ENCODE measurements at places on chromosomes 13 and 19.

- no peak for DNase-seq
These were observed 29.5 kb downstream of the LTBP4 start for GRCh38 chr19:40630571-40631160.

DNA sequence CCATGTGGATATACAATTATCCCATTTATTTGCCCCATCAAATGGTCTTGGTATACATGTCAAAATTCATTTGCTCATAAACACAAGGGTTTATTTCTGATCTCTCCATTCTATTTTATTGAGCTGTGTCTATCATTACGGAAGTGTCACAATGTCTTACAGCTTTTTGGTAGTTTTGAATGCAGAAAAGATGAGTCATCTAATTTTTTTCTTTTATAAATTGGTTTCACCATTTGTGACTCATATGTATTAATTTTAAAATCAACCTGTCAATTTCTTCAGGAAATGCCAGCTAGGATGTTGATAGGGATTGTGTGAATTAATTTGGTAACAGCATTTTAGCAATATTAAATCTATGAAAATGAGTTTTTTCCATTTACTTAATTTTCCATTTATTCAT, 2549.4 kb downstream of the PCDH9 start:
- DNase-seq: no peak

- peak; percentile 21 for DNase-seq
These were observed 607 bp upstream of the SYNE4 start for GRCh38 chr19:36009220-36009619.

GRCh38 chr13:79197933-79198332, 208.1 kb downstream of the RBM26 start:
- no peak for DNase-seq

- DNase-seq: no peak
These were observed 224.2 kb upstream of the IRS2 start for GRCh38 chr13:110010404-110011138.

DNA sequence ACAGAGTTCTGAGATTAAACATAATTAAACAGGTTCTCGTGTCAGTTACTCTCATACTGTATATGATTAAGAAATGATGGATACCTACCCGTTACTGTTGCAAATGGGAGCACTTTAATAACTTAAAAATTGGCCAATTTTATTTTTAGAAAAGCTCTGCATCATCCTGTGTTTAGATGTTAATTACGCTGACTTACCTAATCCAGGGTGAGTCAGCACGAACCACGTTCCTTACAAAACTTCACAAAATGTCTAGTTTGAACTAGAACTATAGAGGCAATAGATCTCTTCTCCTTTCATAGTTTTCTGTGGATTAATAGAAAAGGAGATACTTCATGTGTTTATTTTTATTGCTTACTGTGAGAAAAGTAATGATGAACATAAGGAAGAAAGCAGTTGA, 363.9 kb downstream of the MYO16 start:
- no peak for DNase-seq

- DNase-seq: no peak
These were observed 342.9 kb upstream of the SLITRK6 start for GRCh38 chr13:86142080-86142479.

GRCh38 chr13:39612023-39612637, 9.1 kb upstream of the LHFPL6 start:
- DNase-seq: peak; percentile 33

DNA sequence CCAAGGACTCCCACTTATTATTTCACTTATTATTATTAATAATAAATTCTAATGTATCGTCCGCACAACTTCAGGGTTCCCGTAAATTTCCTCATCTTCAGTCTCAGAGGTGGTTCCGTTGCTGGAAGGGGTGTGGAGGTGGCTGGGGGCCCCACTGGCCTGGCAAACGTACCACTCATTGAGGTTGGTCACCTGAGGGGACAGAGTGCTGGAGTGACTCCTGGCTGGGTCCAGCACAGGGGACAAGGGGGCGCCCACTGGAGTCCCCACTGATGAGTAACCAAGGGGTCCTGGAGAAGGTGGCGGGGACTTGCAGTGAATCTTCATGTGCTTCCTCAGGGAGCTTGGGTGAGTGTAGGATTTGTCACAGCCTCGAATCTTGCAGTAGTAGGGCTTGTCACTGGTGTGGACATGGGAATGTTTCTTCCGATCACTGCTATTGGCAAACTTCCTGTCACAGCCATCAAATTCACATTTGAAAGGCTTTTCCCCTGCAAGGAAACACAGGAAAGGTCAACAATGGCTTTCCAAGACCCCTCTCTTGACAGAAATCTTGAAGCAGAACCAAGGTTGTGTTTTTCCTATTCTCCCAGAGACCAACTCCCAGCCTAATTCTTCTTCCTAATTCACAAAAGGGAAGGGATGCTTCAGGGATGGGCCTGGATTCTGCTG, 6.1 kb downstream of the ZIC5 start:
- no peak for DNase-seq

- DNase-seq: no peak
These were observed 4.1 kb downstream of the POP4 start for GRCh38 chr19:29610213-29610573.

DNA sequence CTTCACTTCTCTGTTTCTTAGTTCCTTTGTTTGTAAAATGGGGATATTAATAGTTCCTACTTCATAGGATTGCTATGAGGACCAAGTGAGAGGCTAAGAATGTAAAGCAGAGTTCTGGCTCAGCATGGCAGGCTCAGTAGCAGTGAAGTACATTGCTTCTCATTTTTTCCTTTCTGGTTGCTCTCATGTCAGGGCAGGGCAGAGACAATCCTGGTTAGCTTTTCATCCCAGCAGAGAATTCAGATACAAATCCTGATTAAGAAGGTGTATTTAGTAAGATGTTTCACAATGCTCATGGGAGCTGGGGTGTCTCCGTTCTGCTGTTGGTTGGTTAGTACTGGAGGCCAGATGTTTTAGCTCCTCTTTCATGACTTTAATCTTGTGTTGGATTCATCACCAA, 42.9 kb downstream of the WASF3 start:
- no peak for DNase-seq

DNA sequence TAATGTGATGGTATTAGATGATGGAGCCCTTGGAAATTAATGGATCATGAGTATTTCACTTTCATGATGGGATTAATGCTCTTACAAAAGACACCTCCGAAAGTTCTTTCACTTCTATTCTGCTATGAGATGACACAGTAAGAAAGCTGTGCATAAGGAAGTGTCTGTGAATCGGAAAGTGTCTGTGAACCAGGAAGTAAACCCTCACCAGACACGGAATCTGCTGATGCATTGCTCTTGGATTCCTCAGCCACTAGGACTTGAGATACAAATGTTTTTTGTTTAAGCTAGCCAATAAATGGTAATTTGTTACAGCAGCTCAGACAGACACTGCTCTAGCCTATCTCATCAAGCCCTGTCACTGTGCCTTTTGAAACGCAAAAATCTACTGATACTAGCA, 440.4 kb upstream of the PRR20A start:
- DNase-seq: no peak

- no peak for DNase-seq
These were observed 68.2 kb downstream of the RASL11A start for GRCh38 chr13:27338816-27339215.

- no peak for DNase-seq
These were observed 47.3 kb downstream of the DHRS12 start for GRCh38 chr13:51756651-51757050.

- no peak for DNase-seq
These were observed 63.3 kb downstream of the DHRS12 start for GRCh38 chr13:51740698-51741097.

- no peak for DNase-seq
These were observed 69.0 kb upstream of the ZNF536 start for GRCh38 chr19:30303131-30303654.

DNA sequence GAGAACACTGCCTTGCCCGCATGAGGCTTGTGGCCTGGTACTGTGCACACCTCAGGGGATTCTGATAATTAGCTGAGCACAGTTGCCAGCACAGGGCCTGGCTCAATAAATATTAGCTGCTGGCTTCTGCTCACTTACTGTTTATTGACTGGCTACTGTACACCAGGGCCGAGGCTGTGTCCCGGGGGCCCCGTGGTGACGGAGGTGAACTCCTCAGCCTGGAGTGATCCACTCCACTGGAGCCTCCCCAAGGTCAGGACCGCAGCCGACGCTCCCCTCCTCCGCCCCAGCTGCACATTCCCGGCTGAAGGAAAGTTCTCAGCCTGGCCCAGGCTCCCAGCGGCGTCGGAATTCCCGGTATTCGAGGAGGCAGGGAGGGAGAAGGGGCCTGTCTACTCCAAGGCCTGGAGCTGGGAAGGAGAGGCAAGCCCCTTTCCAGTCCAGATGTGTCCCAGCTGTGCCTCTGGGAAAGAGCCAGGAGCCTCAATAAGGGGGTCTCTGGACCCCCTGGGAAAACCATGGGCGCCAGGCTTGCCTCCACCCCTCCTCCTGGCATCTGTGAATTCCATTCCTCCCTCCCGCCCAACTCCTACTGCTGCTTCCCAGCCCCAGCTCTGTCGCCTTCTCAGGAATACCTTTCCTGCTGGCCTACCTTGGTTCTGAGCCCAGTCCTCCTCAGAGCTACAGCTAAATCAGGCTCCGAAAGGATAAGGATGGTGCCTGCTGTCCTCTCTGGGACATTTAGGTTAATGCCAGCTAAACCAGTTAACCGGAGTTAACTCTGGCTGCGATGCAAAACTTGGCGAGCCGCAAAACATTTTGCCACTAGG, 7.3 kb downstream of the RPS16 start:
- DNase-seq: no peak

DNA sequence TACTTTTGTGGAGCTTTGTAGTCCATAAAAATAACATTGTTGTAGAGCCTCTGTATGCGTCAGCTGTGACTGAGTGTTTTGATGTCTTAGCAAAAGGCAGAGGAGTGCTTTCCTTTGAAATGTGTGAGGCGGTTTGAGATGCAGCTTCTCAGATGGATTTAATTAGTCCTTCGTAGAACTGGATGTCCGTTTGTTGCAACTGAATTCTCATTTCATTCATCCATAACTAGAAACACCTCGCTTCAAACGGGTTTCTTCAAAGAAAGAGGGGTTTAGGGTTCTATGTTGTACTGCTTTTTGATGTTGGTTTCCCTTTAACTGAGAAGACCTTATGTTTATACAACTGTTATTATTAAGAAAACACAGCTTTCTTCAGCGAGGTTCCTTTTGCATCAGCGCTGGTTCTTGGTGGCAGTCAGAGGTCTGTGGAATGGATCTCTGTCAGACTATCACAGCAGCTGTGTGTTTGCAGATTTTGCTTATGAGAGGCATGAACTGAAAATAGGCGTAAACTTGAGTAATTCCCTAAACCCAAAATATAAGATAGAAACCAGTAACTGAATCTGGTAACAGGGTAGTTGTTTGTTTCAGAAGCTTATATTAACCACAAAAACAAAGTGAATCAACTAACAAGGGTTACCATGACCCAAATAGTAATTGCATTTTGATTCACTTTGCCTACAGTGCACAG, 194.4 kb downstream of the GGACT start:
- DNase-seq: no peak

- DNase-seq: no peak
These were observed 4.5 kb downstream of the BICRA start for GRCh38 chr19:47613165-47614020.

- no peak for DNase-seq
These were observed 165.6 kb downstream of the DLEU7 start for GRCh38 chr13:50677687-50678463.

- DNase-seq: no peak
These were observed 3.0 kb upstream of the RAB20 start for GRCh38 chr13:110564472-110564985.

DNA sequence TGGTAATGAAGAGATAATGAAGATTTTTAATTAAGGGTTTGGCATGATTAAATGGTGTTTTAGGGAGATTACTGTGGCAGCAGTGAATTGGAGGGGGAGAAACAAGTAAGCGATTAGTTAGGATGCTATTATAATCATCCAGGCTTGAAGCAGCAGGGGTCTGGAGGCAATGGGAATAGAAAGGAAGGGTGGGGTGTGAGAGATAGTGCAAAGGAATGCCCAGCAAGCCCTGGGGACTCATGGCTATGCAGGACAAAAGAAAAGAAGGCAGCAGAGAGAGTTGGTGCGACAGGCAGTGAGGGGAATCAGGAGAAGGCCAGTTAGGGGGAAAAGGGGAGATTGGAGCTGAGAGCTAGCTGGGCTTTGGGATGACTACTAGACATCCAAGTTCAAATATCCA, 34.5 kb downstream of the SOX21 start:
- DNase-seq: no peak

GRCh38 chr19:33157906-33158305, 26.0 kb downstream of the WDR88 start:
- no peak for DNase-seq

DNA sequence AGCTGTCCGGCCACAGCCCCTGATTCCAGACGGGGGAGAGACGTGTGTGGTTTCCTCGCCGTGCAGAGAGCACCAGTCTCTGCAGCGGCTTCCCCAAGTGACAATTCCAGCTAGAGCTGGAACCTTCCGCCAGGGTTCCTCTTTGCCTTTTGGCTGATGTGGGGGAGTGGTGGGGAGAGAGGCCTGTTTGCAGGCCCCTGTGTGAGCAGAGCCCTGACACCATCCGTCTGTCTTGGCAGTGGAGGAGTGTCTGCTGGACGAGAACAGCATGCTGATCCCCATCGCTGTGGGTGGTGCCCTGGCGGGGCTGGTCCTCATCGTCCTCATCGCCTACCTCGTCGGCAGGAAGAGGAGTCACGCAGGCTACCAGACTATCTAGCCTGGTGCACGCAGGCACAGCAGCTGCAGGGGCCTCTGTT, 25.0 kb downstream of the LAMP1 start:
- DNase-seq: no peak

- DNase-seq: no peak
These were observed 35.8 kb downstream of the TSHZ3 start for GRCh38 chr19:31313291-31314030.
